ENCODE measurements at places on chromosomes 7 and 10.

DNA sequence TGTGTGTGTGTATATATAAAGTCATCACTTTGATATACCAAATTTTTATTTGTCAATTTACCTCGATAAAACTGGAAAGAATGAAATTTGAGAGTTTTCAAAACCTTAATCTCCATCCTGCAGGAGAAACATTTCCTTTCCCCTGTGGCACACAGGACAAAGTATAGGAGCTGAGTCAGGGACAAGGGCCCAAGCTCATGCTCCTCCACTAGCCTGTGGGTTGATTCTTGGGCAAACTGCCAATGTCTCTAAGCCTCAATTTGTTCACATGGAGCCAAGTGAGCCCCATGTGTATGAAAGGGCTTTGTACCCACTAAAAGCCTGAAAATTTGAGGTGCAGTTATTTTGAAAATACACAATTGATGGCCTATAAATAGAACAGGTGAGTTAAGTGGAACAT is 60.3 kb upstream of the IL6 start:
- DNase-seq = no peak

GRCh38 chr7:434891-435629 is 84.6 kb downstream of the PDGFA start:
- no peak for DNase-seq

- DNase-seq = no peak
These were observed 209.9 kb downstream of the CRPPA start for GRCh38 chr7:16211402-16211925.

DNA sequence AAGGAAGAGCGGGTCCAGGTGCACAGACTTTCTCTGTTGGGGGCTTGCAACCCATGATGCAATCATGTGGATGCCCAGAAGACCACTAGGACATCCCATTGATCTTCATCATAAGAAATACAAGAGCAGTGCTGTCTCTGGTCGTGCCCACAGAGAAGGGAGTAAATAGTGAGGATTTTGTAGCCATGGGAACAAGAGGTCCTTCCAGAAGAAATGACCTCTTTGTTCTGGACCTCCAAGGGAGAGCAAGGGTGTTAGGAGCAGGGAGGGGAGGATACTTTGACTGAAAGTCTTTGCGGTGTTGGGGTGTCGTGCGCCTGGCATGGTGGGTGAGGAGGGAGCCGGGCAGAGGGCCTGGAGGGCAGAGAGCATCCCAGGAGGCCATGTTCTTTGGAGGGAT is 55.0 kb upstream of the EN2 start:
- DNase-seq = no peak
